ENCODE measurements at places on chromosomes 3 and 15. TPM values are rescaled to one million over a fixed set of nuclear protein-coding genes. Genes with fewer than 3 reads are reported as not detected.

Gene BNC1
- 8.8 TPM for total RNA-seq

DNA sequence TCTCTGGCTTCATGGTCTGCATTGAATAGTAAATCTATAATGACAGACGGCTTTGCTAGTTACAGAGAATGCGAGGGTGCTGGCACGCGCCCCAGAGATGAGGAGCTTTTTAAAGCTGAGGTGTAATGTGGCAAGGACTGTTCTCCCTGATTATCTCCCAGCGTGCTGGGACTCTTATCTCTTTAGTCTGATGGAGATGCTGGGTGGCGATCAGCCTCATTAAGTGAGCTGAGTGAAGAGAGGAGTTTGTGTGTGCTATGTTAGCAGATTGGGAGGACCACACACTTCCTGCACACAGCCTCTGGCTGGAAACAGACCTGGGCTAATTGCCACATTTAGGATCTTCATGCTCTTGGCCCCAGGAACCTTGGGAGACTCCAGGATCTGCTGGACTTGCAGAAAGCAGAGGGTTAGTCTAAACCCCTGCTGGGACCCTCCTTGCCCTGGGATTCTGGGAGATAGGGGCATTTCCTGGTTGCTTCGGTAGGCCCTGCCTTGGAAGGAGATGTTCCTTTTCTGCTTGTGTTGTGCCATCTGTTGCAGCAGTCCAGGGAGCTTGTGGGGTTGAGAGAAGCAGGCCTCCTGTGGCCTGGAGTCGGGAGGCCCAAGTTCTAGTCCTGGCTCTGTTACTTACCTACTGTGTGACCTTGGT, 15.0 kb downstream of the PDIA5 start:
- no peak for DNase-seq

DNA sequence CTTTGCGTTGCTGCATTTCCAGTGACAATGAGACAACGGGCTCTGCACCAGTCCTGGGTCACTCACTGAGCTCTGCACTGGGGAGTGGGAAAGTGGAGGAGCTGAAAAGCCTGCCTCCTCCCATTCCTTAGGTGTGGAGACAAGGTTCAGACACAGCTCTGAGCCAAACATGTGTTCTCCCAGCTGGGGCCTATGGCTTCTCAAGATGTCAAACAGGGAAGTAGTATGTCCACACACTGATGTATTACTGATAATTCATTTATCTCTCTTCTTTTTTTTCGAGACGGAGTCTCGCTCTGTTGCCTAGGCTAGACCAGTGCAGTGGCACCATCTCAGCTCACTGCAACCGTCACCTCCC, 90.2 kb upstream of the SLC4A7 start:
- no peak for DNase-seq

- DNase-seq, result no peak
These were observed 1367.0 kb downstream of the OTOL1 start for GRCh38 chr3:162863579-162863978.

- no peak for DNase-seq
These were observed at the start of gene AMT for GRCh38 chr3:49422379-49423248. Gene AMT (minus strand): TSS chr3:49422473. CDS start chr3:49422450, 23 bp downstream.

Measured in RPMI7951 (cell line).